Fibroblast of lung (primary cell): ENCODE measurements at places on chromosomes 13 and 19. TPM values are rescaled to one million over a fixed set of nuclear protein-coding genes. Genes with fewer than 3 reads are reported as not detected.

SULT2A1 gene
- not detected in 2 replicates for total RNA-seq

DAND5 gene
- total RNA-seq = not detected in 2 replicates

RNF17 gene
- total RNA-seq = not detected in 2 replicates

ZNF14 gene
- 6.2 and 7.9 TPM in 2 replicates for total RNA-seq

SIGLEC8 gene
- total RNA-seq = not detected in 2 replicates

SCEL gene
- total RNA-seq = not detected in 2 replicates

TUBB4A gene
- not detected in 2 replicates for total RNA-seq

UTP14C gene
- 12.6 and 14.5 TPM in 2 replicates for total RNA-seq

EDNRB gene
- total RNA-seq = 0.99 and 1.3 TPM in 2 replicates

CCL25 gene
- total RNA-seq = not detected in 2 replicates

ANGPTL4 gene
- total RNA-seq = 1.7 and 6.7 TPM in 2 replicates

GPR32 gene
- not detected in 2 replicates for total RNA-seq

PINLYP gene
- 7.2 and 14.7 TPM in 2 replicates for total RNA-seq

NALCN gene
- 0.77 and 1.5 TPM in 2 replicates for total RNA-seq

HDGFL2 gene
- total RNA-seq = 47.8 and 51.2 TPM in 2 replicates

SELENOV gene
- not detected in 2 replicates for total RNA-seq

ITGBL1 gene
- 19.0 and 45.1 TPM in 2 replicates for total RNA-seq

BEST2 gene
- total RNA-seq = not detected in 2 replicates
